ENCODE measurements at places on chromosomes 3 and 15.

- DNase-seq, result no peak
Observed at GRCh38 chr3:127755305-127755681, 67.0 kb downstream of the MGLL start.

GRCh38 chr3:48656061-48656840 lies 6.4 kb downstream of the CELSR3 start:
- peak; percentile 63 for DNase-seq

- DNase-seq, result no peak
Observed at GRCh38 chr3:69770976-69771634, 31.8 kb downstream of the MITF start.

- no peak for DNase-seq
Observed at GRCh38 chr3:36959821-36960220, 15.0 kb upstream of the TRANK1 start.

DNA sequence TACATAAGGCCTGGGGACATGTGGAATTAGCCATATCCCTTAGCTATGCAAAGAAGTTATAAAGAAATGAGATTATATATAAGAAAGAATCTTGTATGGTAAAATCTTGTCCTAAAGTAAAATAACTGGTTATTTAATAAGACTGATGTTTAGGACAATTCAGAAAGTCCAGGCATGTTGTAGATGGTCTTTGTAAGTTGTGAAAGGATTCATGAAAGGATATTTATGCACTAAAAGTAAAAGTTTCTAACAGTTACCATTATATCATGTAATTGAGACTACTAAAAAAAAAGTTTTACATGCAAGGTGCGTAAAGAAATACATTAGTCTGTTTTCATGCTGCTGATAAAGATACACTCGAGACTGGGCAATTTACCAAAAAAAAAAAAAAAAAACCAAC lies 146.3 kb downstream of the FMN1 start:
- DNase-seq, result no peak

DNA sequence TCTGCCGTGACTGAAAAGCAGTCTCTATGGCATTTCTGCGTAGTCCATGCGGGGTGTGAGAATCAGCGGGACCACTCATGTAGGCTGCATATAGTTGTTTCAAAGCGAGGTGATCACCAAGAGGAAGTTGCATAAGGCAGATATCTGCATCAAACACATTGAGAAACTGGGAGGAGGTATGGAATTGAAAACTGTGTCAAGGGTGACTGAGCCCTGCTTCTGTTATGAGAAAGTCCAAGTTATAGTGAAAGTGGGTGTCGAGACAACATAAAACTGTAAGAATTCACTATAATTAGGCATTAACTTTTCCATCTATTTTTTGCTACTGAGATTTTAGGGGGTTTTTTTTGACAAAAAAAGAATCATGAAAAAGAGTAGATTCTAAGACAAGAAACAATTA lies 109.3 kb downstream of the ZIC1 start:
- no peak for DNase-seq

GRCh38 chr3:94083261-94083660 lies 20.4 kb downstream of the NSUN3 start:
- DNase-seq, result no peak

DNA sequence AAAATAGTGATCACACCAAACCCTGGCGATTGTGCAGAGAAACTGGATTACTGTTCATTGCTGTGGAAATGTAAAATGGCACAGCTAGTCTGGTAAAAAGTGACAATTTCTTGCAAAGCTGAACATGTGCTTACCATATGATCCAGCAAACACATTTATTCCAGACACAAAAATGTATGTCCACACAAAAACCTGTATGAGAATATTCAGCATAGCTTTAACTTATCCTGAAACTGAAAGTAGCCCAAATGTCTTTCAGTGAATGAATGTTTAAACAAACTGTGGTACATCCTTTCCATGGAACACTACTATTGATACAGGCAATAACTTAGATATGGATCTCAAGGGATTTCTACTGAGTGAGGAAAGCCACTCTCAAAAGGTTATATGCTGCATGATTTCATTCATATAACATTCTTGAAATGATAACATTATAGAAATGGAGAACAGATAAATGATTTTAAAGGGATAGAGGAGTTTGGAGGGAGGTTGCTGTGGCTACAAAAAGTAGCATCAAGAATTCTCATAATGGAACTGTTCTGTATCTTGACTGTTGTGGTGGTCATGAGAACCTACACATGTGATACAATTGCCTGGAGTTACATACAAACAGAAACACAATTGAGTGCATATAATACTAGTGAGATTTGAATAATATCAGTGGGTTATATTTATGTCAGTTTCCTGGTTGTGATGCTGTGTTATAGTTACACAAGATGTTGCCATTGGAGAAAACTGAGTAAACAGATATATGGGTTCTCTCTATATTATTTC lies 70.7 kb upstream of the DPH6 start:
- no peak for DNase-seq

- no peak for DNase-seq
Observed at GRCh38 chr3:179768080-179768479, 115.2 kb downstream of the USP13 start.

DNA sequence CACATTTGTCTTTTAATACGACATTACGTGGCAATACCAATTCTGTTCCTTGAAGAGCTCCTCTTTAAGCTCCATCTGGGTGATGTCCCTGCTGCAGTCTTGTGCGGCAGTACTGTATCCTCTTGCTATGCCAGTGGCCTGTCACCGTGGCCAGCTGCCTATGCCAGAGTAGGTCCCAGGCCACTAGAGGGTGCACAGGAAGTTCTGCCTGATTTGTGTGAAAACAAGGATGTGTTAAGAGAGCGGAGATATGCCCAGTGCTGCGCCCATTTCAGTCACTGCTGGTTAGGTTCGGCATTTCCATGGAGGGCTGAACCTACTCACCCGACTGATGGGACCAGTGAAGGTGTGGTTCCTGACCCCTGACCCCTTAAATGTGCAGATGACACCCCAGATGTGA lies 25.2 kb downstream of the NIPA1 start:
- no peak for DNase-seq

- DNase-seq, result no peak
Observed at GRCh38 chr15:84398763-84399701, 163.5 kb downstream of the GOLGA6L4 start.

GRCh38 chr3:2375376-2375775 lies 276.7 kb downstream of the CNTN4 start:
- no peak for DNase-seq

GRCh38 chr15:35535365-35535916 lies 10.5 kb downstream of the DPH6 start:
- DNase-seq, result no peak

GRCh38 chr3:185824051-185825005 lies 514 bp downstream of the IGF2BP2 start:
- DNase-seq, result no peak

Measured in activated naive CD8-positive, alpha-beta T cell treated with anti-CD3 and anti-CD28 coated beads, Interleukin-2, amount 50 U/mL, for 16 hours (primary cell).